ENCODE measurements at places on chromosomes 13 and 19.

GRCh38 chr19:16525751-16526481, 16.3 kb downstream of the CHERP start:
- DNase-seq: no peak

GRCh38 chr13:104979281-104980030, 1556.0 kb downstream of the EFNB2 start:
- DNase-seq: no peak

DNA sequence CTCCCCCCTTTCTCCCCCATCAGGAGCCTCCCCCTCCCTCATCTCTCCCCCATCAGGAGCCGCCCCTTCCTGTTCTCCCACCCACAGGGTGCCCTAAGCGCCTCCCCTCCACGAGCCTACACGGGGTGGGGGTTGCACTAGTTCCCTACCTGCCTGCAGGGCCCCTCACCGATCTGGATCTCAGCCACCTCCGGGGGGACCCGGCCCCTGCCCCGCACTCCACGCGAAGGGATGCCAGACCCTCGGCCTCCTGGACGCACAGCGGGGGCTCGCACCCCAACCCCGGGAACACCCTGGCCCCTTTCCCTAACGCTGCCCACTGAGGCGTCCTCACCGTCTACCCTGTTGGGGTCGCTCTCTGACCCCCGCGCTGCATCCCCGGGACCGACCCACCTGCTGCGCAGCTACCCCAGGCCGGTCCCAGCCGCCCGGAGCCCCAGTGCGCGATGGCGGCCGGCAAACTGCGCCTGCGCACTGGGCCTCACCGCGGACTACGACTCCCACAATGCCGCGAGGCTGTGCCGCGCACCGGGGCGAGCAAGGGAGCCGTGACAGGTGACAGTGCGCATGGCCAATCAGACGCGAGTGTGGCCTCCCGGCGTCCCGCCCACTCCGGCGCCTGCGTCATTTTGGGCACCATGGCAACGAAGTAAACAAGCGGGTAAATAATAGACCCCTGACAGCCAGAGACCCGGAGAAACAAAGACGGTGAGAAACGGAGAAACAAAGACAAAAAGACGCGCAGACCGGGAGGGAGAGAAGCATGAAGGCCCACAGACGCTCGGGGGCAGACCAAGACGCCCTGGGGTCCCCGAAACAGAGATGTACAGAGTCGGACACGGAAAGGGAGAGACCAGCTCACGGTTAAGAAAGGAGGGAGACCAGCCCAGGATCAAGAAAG, at the start of gene ZSCAN18:
TSS of gene ZSCAN18 (minus strand) at position 451 of the 901 bp plus-strand sequence. CDS start 7,964 bp downstream, outside the sequence.
- peak; percentile 100 for DNase-seq

GRCh38 chr19:3265432-3265831, 41.0 kb downstream of the CELF5 start:
- no peak for DNase-seq

GRCh38 chr19:39738814-39739213, 985 bp upstream of the CLC start:
- DNase-seq: no peak

GRCh38 chr19:8569066-8569771, 8.0 kb downstream of the MYO1F start:
- no peak for DNase-seq

DNA sequence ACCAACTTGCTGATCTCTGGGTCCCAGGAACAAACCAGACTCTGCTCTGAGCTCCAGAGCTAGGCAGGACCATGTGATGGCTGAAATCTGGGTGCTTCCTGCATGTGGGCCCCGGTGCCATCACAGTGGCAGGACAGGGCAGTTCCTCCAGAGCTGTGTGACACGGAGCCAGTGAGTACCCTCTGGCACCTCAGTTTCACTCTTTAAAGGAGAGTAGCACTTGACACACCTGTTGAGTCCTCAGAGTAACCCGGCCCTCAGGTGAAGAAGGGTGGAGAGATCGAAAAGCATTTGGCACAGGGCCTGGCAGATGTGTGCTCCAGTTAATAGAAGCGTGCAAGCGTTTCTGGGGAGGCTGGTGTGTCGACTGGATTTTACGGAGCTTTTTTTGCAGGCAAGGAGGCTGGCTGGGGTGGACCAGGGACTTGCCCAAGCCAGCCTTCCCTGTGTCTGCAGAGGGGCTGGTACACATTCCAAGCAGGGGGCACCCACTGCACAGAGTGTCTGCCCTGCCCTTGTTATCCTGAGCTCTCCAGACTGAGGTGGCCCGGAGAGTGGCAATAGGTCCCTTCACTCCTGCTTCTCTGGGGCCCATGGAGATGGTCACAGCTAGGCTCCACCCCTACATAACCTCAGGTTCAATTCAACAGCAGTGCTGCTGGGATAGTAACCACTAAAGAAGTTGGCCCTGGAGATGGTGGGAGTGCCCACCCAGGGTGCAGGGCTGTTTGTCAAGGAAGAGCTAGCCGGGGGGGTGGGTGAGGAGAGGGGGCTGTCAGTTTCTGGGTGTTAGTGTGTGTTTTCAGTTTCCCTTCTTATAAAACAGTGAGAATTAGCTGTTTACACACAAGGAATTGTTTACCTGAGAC, 8.3 kb downstream of the RPS19 start:
- no peak for DNase-seq

GRCh38 chr19:42316223-42317211, 3.4 kb downstream of the TMEM145 start:
- no peak for DNase-seq

DNA sequence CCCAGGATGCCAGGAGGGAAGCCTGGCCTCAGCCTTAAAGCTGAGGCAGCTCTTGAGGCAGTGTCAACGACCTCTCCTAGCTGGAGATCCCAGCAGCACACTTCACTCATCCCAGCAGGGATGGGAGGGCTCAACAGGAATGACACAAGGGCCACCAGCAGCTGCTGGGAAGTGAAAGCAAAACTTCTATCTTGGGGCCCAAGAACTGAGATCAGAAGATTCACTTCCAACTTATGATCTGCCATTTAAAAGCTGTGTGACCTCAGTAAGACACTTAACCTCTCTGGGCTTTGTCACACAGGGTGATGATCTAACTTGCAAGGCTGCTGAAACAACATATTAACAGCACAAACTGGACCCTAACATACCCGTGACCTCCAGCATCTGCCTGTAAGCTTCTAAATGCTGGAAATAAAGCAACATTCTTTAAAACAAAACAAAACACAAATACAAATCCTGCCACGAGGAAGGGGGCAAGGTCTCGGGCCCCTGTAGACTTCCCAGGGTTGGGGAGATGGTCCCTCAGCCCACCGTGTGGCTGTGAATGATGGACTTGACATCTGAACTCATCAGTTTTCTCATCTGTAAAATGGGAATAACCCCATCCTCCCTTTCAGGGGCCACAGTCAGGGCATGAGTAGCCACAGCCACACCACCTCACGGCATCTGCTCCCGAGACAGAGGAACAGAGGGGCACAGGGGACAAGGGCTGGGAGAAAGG, 22.7 kb downstream of the ELL start:
- no peak for DNase-seq

DNA sequence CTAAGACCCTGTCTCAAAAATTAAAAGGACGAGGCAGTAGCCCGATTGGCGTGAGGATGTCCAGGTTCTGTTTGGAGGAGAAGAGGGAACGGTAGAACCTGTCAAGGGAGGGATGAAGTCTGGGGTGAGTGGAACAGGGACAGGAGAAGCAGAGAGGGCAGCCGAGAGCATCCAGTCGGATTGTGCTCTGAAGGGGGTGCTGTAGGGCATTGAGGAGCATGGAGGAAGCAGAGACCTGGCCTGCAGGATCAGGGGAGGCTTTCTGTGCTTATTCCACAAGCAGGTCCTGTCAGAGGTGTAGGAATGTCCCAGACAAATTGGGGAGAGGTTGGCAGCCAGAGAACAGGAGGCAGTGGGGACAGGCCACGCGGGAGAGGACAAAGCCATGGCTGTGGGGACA, 14.1 kb downstream of the AP2A1 start:
- DNase-seq: no peak

GRCh38 chr19:8575467-8575997, 1.7 kb downstream of the MYO1F start:
- no peak for DNase-seq

DNA sequence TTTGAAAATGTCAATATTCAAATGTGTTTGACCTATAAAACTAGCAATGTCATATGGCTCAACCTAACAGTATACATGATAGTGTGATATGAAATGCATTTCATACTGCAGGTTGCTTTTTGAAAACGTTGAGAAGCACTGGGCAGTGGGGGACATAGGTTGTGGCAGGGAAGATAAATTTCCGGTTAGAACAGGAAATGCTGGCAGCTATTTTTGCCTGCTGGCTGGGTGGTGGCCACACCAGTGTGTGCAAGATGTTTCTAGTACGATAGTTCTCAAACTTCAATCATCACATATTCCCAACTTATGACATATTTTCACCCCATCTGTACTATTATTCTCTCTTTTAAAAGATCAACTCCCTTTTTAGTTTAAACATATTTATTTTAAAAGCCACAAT, 17.2 kb downstream of the FXYD5 start:
- no peak for DNase-seq

DNA sequence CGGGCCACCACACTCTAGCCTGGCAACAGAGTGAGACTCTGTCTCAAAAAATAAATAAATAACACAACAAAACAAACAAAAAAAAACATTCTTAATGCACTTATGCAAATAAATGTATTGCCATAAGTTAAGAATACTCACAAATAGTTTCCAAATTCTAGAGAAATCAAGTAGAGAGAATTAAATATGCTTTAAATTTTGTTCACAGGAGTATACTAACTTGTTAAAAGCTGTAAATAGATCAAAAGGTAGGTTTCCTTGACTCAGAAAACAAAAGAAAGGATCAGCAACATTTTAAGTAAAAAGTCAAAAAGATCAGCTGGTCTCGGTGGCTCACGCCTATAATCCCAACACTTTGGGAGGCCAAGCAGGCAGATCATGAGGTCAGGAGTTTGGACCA, 50.5 kb upstream of the ZNF429 start:
- DNase-seq: no peak

DNA sequence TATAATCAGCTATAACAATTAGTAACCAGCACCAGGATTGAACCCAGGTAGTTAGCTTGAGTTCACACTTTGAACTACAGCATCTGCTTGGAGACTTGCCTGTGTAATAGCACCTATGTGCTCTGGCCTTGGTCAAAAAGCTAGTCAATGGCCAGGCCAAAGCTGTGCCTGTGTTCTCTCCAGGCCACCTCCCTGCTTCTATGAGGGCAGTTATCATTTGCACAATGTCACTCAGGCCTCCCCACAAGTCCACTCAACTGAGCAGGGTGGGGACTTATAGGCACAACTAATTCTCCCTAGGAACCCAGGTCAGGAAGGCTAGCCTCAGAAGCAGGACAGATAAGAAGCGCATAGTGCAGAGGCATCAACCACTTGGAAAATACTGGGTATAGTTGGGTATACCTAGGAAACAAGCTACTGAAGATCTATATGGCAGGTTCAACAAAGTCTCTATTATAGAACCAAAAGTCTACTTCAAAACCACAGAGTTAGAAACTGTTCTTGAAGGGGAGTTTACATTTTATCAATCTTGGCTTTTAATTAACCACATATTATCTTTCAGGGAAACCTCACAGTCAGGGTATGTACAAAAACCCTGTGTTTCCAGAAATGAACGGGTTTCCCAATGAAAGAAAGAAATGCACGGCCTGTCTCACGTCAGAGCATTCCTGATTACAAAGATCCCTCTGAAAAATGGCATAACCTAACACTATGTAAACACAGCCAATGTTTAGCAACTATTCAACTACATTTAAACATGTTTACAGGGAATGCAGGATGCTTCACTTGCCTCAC, 140.9 kb downstream of the ABCC4 start:
- DNase-seq: no peak

DNA sequence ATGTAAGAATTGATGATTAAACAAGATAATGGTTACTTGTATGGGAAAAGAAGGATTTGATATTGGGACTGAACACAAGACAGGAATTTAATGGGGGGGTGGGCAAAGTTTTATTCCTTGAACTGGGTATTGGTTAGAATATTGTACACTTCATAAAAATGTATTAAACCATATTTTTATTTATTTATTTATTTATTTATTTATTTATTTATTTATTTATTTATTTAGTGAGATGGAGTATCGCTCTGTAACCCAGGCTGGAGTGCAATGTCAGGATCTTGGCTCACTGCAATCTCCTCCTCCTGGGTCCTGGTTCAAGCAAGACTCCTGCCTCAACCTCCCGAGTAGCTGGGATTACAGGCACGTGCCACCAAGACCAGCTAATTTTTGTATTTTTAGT, 287.1 kb upstream of the SLITRK5 start:
- DNase-seq: no peak

DNA sequence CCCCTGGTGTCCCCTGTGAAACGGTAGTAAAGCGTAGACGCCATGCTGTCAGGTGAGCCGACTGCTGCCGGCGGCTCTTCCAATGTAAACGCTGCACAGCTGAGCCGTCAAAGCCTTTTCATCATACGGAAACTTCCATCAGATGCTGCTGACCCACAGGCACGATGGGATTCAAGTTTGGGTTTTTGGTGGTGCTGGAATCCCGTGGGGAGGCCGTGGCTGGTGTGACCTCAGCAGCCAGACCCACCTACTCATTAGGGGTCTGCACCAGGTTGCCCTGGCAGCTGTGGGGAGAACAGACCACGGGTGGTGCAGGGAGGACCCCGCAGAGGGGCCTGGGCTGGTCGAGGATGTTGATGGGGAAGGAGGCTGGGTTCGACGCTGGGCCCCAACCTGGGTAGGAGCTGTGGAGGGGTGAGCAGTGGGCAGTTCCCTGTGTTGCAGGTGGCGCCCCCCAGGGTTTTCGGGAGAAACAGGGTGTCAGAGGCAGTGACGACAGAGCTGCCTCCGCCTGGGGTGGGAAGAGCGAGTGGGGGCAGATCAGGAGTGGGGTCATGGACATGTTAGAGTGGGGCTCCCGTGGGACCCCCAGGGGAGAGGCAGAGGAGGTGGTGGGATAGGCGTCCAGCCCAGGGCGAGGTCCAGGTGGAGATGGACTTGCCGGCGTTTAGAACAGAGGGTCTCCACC, 6.6 kb downstream of the GRIN3B start:
- DNase-seq: no peak

GRCh38 chr13:110107568-110108347, 199.2 kb downstream of the COL4A1 start:
- DNase-seq: no peak

GRCh38 chr13:103306163-103306562, 239.9 kb upstream of the SLC10A2 start:
- DNase-seq: no peak

GRCh38 chr13:111642156-111642767, 321.8 kb downstream of the TEX29 start:
- DNase-seq: no peak

DNA sequence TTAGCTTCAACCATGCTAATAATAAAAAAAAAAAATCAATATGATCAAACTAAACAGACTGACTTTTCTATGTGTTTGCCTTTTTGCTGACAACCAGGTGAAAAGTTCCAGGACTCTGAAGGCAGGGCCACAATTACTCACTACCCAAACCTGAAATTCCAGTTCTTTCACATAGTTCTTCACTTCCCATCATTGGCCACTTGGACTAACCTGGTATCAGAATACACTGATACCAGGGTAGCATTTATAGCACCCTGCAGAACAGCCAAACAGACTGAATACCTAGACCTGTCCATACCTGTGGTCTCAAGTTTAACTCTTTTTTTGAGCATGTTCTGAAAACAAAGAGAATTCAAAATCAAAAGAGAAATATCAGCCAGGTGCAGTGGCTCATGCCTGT, 25.1 kb downstream of the ELF1 start:
- no peak for DNase-seq

- no peak for DNase-seq
Measured at GRCh38 chr19:37467608-37468090, 405 bp upstream of the ZNF569 start.

Data from posterior cingulate gyrus (tissue), 11 donors.